ENCODE measurements at places on chromosomes 3 and 15.

DNA sequence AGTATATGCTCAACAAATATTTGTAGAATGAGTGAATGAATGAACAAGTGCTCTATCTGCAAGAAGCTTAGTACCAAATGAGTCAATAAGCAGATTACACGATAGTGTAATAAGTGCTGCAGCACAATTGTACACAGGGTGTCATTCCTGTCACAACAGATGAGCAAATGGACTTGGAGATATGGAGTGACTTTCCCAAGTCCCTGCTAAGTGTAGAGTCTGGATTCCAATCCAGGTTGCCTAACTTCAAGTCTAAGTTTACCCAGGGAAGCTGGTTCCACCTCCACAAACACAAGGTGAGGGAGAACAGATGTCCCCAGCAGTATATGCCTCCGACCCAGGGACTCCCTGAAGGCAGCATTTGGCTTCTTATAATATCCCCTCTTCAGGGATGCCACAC is 77.7 kb upstream of the RAD18 start:
- no peak for DNase-seq

DNA sequence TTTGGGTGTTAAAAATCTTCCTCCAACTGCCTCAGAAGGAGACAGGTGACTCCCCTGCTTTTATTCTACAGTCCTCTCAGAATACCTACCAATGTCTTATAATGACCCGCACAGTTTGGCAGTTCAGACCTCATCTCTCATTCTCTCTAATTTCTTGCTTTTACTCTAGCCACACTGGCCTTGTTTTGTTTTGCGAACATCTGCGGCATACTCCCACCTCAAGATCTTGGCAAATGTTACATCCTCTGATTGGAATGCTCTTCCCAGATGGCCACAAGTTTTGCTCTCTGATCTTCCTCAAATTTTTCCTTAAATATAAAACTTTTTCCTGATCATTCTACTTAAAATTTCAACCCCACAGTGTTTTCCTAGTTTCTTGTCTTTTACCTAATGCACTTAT is 94.1 kb downstream of the PLSCR2 start:
- DNase-seq = no peak

- no peak for DNase-seq
Measured at GRCh38 chr3:129314386-129315222, 35.9 kb downstream of the HMCES start.

DNA sequence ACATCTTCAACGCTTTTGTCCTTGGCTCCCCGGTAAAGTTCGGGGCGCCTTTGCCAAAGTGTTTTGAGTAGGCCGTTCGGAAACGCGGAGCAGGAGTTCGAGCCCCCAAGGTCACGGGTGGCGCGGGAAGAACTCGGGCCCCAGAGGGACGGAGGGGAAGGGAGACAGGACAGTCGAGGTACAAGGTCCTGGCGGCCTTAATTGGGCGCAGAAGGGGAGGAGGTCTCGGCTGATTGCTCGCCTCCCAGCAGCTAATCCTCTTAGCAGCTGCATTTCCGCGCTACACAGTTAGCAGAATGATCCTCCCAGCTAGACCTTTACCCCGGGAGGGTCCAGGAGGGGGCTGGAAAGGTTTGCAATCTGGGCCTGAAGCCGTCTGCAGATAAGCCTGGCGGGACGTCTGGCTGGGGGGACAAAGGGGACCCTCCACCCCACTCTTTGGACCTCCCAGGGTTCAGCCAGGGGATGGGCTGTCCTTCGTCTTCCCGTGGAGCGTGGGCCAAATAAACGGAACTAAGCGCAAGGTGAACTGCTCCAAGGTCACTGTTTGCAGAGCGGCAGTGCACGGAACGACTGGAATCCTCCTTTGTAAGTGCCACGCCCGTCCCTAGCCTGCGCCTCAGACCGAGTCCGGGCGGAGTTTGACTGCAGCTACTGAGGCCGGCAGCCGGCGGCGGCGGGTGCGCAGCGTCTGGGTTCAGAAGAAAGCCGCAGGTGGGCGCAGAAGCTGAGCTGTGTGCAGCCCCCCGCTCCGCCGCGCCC is 7.2 kb downstream of the EOMES start:
- DNase-seq = no peak

DNA sequence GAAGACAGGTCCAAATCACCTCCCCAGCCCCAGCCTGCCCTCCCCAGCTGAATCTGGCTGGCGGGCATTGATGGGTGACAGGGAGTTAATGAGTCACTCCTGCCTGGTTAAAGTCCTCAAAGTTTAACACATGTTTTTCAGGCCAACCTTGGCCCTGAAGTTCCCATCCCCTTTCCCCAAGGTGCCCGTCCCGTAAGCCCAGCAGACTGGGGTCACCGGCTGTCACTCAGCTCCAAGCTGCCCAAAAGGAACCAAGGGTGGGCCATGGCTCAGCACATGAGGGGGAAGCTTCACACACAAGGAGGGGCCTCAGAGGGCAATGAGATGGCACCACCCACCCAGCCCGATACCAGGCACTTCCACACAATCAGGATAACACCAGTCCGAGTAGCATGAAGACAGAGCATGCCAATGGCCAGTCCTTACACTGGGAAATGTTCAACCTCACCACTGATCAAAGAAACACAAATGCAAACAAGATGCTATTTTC is 10.2 kb upstream of the KLF15 start:
- no peak for DNase-seq

GRCh38 chr15:93523481-93523880 is 434.5 kb upstream of the RGMA start:
- DNase-seq = no peak

DNA sequence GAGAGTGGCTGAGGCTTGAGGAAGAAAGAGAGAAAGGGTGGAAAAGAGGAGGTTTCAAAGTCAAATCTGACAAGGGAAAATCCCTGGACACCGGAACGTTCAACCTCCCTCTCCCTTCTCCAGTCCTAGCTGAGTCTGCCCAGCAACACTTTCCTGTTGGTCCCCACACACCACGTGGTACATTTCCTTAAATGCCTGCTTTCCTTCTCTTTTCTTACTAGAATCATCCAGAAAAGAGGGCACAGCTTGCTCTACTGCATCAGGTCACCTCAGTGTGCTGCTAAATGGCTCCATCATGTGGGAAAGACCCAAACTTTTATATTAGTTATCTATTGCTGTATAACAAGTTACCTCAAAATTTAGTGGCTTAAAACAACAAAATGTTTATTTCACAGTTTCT is 181.2 kb downstream of the NECTIN3 start:
- no peak for DNase-seq

DNA sequence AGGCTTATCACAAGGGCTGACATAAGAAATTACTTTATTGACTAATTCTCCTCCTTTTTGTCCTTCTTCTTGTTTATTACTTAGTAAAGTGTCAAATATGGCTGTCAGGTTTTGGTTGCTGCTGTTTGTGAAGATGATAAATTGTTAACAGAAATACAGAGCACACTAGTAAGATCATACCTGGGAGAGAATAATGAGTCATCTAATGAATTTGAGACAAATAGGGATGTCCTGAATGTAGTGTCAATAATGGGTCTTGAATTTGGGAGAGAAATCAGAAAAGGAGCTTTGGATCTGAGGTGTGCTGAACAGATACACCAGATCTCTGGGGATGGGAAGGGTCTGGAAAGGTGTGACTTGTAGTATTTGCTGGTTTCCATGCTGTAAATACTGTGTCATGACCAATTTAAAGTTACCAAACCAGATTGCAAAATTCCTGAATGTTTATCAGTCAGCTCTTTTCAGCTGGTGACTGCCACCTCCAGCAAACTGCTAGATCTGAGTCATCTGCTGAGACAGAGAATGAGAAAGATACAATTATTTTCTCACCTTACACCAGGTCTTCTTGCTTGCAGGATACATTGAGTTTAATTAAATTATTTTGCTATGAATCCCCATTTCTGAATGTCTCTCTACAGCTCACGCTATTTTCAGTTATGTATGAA is 76.7 kb upstream of the SATB1 start:
- DNase-seq = no peak

DNA sequence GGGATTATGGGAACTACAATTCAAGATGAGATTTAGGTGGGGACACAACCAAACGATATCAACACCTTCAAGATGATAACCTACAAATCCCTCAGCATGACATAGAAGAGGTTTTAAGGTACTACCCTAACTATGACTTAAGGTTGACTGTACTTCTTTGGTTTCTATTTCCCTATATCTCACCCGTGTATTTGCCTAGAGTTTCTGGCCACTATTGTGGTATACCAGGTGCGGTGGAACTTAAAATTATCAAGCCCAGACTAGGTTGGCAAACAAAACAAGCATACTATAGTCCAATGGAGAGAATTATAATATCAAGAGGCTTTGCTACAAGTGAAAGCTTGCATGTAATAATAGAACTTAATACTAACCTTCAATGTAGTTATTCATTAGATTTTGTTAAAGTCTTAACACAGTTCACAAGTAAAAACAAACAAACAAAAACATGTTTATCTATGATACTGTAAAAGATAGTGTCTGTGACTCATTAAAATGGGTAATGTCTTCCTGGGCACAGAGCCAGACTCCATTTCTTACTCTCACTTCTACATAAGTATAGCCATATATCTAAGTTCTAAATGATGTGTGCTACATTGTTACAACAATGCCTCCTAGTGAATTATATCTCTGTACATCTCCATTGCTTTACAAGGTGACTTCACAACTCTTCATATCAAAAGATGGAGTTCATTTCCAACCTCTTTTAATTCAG is 479.1 kb downstream of the ZBBX start:
- no peak for DNase-seq

- DNase-seq = no peak
Measured at GRCh38 chr15:74180881-74181602, 7.5 kb downstream of the ISLR start.

GRCh38 chr15:33194704-33195670 is at the start of gene FMN1:
FMN1 (minus strand) TSS chr15:33194714; CDS start chr15:33154914, 39,800 bp downstream.
- no peak for DNase-seq

GRCh38 chr3:100079328-100079727 is 35.0 kb downstream of the FILIP1L start:
- no peak for DNase-seq

DNA sequence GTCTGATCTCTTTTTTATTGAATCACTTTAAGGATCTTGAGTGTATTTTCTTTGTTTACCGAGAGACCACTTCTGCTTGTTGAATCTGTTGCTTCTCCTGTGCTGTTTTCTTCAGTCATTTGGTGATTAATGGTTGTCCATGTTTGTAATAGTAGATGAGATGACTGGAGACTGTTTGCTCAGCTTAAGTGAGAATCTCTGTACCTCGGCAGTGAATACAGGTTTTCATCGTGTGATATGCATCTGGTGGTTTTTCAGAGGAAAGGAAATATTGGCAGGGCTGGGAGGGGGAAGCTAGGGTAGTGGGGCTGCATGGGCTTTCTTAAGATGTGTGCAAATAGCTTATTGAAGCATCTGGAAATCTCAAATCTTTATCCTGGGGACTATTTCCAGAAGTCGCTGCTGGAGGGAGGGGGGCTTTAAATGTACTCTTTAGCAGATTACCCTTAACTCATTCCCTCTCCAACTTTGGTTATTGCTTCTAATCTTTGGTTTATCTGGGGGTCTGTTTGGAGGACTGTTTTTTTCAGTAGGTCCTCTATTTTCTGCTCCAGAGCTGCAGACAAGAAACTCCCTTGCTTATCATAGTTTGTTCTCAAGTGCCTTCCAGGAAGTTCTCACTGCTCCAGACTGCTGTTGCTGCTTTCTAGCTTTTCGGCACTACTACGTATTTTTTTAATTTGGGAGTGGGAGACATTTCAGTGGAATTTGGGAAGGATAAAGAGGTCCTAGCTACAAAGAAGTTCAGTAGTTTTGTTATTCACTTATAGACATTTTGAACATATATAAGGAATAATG is 19.4 kb downstream of the CMTM8 start:
- no peak for DNase-seq

- no peak for DNase-seq
Measured at GRCh38 chr3:149310796-149311534, 22.5 kb downstream of the TM4SF18 start.

GRCh38 chr3:79846148-79846933 is 78.5 kb upstream of the ROBO1 start:
- no peak for DNase-seq

DNA sequence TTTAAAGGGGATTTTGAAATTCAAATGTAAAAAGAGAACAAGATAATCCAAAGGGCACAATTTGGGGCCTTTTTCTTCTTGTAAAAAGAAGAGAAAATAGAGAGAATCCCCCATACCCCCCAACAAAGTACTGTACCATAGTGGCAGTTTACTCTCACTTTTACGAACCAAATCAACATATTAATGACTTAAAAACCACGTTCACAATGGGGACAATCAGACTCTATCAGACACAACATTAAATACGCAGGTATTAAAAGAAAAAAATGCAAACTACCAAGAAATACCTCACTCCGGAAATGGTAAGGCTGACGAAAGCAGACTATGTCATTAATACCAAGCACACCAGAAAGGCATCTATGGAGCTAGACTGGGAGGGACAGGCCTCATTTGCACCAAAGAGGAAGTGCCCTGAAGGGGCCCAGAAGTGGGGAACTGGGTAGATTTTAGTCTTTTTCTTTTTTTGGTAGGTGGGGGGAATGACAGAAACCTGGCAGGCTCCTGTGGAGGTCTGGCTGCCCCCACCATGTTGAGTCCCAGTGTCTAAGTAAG is 134.3 kb downstream of the TIGIT start:
- DNase-seq = no peak

DNA sequence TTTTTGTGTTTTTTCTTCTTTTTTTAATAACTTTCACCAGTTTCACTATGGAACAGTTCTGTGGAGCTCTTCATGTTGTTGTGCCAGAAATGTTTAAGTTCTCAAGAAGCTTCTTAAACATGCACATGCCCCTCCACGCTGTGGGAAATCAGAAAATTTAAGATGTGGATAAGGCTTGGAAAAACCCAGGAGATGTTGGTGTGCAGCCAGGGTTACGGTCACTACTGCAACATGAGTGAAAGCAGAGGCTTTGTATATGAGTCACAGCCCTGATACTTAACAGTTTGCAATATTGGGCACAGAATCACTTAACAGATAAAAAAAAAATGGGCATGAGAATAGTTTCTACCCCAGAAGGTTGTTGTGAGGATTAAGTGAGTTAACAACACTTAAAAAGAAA is 399.9 kb downstream of the LRTM1 start:
- no peak for DNase-seq

DNA sequence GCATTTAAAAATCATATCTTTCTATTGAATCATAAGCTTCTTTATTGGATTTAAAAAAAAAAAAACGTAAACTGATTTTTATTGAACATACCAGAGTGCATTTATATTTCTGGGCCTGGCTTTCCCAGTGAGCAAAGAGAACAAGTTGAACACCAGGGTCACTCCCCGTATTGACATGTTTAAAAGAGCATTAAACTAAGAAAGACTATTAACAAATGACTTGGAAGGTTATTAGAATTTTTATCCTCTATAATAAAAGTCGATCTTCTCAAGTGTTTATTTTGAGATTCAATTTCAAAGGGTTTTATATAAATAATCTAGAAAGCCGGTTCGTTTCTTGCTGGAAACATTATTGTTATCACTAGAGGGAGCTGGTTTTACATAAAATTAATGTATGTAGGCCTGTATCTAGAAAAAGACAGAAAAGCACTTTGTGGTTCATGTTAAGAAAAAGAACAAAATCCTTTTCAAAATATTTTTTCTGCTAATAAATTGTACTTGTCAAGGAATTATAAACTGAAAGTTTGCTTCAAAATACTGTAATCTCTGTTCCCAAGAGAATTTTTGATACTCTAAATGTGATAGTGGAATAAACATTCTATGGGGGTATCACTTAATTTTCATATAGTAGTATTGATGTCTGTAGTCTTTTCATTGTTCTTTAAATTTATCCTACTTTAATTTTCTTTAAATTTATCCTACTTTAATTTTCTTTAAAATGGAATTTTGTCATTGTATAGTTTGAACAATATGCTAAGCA is 321.8 kb upstream of the MME start:
- no peak for DNase-seq

All from SIG-M5 (cell line).